NCI-H2171 treated with DMSO at 0.1 percent for 48 hours (cell line): ENCODE measurements at places on chromosomes 13 and 19.

DNA sequence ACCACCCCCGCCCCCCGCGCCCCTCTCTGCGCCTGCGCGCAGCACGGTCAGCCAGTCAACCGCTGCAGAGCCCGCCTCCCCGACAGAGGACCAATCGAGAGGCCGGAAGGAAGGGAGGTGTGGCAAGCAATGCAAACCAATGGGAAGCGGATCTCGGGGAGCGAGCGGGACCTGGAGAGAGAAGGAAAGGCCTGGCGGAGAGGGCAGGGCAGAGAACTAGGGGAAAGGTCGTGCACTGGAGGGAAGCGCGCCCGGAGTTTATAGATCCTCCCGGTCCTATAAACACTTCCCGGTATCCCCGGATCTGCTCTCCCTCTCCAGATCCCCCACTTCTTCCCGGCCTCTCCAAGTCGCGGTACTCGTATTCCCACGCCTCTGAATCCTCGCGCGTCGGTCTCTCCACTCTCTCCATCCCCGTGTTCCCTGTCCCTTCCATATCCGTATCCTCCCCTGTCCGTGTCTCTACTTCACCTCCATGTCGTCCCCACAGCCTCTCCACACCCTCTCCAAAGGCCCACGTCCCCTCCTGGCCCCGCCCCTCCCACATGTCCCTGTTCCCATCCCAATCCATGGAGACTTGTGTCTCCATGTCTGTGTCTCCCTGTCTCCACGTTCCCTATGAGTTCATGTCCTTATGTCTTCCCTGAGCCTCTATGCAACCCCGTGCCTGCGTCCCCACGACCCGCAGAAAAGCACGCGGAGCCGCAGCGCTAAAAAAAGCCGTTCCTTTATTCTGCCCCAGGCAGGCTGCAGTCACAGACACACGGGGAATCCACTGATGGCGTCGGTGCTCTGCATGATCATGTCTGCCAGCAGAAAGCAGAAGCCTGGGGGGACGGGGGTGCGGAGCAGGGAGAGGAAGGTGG, 434 bp upstream of the ETFB start:
- DNase-seq, result peak; percentile 96

- DNase-seq, result no peak
Observed at GRCh38 chr13:42270160-42270856, 1.6 kb upstream of the AKAP11 start.

GRCh38 chr19:43148233-43148632, 38.1 kb downstream of the PSG5 start:
- DNase-seq, result no peak

GRCh38 chr13:88005188-88005587, 334.0 kb downstream of the SLITRK5 start:
- no peak for DNase-seq

GRCh38 chr13:36362251-36362650, 16.1 kb upstream of the SPART start:
- DNase-seq, result no peak

DNA sequence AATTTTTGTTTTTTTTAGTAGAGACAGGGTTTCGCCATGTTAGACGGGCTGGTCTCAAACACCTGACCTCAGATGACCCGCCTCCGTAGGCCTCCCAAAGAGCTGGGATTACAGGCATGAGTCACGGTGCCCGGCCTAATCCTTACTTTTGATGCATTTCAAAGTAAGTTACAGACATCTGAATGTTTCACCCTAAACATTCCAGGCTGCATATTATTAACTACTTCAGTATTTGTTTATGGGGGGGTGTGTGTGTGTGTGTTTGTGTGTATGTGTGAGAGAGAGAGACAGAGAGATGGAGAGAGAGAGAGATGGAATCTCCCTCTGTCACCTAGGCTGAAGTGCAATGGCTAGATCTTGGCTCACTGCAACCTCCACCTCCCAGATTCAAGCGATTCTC, 13.1 kb downstream of the SULT2B1 start:
- no peak for DNase-seq

DNA sequence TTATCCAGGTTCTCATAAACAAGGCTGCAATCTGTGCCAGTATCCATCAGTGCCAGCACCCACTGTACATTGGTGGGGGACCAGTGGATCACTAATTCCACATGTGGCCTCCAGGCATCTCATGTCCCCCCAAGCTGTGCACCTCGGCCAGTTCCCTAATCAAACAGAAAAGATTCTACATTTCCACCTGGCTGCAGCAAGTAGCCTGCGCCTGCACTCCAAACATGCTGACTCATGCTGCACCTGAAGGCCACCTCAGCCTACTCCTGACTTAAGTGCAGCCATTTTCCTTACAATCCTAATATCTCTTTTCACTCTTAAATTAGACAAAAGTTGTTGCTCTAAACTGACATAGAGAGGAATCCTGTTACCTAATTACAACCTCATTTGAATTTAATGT, 729.4 kb upstream of the MIR17HG start:
- DNase-seq, result no peak

GRCh38 chr13:71517004-71517403, 350.0 kb downstream of the DACH1 start:
- DNase-seq, result peak; percentile 67

- DNase-seq, result no peak
Observed at GRCh38 chr19:15976836-15977689, 28.3 kb downstream of the OR10H4 start.
